Activated CD8-positive, alpha-beta memory T cell treated with anti-CD3 and anti-CD28 coated beads for 1 hour (primary cell): ENCODE measurements at places on chromosomes 5 and 9.

GRCh38 chr5:81908771-81909170 lies 63.1 kb upstream of the ATG10 start:
- no peak for DNase-seq

- DNase-seq: no peak
These were observed 3.7 kb upstream of the ICE1 start for GRCh38 chr5:5418764-5419163.

DNA sequence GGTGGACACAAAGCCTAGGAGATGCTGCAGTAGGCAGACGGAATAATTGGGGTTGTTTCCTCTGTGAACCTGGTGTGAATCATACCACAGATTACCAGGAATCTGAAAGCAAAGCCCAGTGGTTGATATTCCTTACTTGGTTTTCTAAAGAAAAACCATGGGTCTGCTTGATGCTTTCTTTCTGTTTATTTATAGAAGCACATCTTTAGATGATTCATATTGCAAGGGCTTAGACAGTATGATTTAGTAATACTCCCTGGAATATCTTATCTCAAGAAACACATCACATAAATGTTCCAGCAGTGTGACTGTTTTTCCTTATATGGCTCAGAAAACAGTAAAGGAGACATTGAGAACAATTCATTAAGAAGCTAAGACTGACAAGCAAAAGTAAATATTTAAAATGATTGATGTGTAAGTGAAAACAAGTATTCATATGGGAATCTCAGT lies 623.3 kb downstream of the RAB3C start:
- no peak for DNase-seq

DNA sequence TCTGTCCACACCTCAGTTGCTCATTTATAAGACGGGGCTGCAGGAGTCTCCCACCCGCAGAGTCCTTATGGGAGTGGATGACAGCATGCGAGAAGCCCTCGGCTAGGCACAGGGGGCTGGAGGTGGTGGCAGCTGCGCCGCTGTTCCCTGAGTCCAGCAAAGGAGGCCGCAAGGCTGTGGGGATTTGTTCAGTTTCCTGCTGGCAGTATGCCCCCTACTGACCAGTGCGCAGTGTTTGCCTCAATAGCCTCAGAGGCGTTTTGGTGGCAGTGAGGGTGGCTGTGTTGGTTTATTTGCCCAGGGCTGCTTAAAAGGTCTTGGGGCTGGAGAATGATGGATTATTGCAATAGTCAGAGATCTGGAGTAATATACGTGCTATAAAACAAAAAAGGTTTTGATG lies 176.3 kb upstream of the OTULINL start:
- no peak for DNase-seq

DNA sequence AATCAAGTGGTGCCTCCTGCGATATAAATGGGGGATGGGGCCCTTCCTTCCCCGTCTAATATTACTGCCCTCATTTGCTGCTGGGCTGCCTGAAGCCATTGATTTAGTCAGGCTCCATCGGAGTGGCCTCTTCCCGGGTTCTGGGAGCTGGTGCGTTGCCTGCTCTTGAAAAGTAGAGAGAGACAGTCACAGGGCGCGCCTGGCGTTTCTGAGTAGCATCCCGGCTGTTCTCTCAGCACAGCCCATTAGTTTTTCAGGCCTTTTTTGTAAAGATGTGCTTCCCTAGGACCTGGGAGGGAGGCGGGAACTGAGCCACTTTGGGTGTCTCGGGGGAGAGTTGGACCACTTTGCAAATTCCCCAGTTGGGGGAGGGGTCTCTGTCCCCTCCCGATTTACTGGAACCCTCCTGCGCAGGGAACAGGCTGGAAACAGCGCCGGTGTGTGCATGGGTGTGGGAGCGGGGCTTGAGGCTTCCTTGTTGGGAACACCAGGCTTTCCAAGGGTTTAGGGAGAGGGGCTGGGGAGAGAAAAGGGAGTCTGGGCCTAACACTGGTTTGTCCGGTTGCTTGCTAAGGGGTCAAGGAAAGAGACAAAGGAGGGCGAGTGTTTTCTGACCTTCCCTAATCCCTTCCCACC lies 4.7 kb downstream of the PRDM6 start:
- DNase-seq: no peak

- DNase-seq: no peak
These were observed 49.1 kb upstream of the RNU6ATAC start for GRCh38 chr9:134213508-134213850.

DNA sequence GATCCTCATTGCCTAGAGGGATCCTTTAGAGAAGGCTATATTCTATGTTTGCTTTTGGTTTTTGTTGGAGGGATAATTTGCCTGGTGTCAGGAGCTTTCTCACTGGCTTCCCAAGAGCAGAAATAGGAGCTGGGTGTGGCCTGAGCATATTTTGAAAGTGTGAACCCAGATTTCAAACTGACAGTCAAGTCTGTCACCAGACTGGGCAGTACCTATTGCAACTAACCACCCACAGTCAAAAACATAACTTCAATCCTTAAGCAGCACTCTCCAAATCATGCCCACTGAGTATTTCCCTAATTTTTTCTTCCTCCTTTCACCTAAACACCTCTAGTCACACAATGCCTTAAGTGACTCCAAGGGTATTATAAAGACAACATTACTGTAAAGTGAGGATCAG lies 278.4 kb downstream of the EBF1 start:
- no peak for DNase-seq

GRCh38 chr9:130672466-130672865 lies 8.1 kb downstream of the PRDM12 start:
- no peak for DNase-seq

- no peak for DNase-seq
These were observed 5.3 kb downstream of the RAB14 start for GRCh38 chr9:121196389-121196788.

DNA sequence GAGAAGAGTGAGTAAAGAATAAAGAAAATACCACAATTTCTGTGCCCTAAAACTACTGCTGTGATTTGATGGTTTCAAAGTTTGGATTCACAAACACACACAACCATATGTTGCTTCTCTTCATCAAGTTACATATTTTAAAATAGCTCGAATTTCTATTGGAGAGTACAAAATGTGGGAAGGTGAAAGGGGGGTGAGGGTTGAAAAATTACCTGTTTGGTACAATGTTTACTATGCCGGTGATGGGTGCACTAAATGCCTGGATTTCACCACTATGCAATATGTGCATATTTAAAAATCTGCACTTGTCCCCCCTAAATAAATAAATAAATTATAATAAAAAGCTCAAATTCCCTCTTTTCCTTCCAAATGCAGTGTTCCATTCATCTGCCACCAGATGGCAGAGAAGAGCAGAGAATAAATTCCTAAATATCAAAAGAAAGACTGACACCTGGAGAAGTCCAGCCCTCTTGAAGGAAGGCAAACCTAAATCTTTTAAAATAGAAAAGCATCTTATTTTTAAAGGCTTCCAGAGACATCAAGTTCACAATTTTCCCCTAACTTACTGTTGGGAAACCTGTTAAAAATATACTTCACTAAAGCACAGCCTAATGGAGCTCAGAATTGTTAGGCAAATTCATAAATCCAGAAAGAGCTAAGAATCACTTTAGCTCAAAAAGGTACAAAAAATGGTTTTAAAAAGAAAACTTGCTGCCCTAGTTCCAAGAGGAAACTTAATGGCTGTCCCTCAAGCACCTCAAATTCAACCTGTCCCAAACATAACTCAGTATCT lies 24.8 kb upstream of the HNRNPA0 start:
- no peak for DNase-seq

- DNase-seq: no peak
These were observed 325.1 kb upstream of the PRR16 start for GRCh38 chr5:120139039-120139438.

DNA sequence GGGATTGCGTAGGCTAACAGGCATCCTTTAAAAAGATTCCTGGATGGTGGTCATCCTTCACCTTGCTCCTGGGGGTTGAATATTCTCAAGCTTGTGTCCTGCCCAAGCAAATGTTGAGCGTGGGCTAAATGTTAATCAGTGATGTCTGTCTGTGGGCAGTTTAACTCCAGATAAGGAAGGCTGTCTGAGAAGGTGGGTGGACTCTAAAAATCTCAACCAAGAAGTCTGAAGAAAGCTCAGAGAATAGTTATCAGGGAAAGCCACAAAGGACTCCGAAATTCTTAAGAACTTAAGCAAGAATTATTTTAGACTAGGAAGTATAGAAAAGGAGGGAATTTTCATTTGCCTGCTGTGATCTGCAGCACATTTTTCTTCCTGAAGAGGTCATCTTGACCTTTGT lies 77.9 kb upstream of the FSD1L start:
- DNase-seq: no peak

DNA sequence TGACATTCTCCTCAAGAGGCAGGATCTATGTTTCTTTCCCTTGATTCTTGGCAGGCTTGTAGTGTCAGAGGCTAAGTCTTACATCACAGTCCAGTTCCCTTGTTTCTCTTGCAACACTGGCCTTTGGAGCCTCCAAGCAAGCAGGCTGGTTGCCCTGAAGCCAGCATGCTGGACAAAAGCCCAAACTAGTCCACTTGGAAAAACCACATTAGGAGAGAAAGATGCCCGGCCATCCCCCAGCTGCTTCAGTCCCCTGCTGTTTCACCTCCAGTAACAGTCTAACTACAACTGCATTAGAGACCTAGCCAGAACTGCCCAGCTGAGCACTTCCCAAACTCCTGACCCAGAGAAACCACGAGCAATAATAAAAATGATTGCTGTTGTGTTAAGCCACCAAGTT lies 87.6 kb downstream of the ADAMTS6 start:
- no peak for DNase-seq

GRCh38 chr9:127796852-127797370 lies 5.8 kb upstream of the FPGS start:
- no peak for DNase-seq

DNA sequence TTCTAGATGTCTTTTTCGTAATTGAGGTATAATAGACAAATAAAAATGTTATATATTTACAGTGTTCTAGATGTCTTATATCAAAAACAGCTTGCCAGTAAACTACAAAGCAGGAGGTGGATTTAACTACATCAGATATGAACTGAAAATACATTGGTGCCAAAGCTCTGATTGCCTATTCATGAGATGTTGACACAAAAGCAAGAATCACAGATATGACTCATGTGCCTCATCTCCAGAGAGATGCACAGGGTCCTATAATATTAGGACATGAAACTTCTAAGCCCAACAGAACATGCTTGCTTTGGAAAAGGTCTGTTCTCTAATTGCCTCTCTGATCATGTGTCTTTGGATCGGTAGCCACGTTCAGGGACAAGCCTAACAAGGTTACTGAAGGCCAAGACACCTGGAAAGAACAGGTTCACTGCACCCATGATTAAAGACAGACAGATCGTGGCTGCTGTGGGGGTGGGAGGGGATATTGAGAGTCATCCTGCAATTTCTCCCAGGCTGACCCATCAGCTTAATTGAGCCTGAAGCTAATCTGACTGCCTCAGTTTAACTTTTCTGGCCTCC lies 16.8 kb downstream of the ABCA1 start:
- no peak for DNase-seq

- no peak for DNase-seq
These were observed 154.4 kb downstream of the MAN2A1 start for GRCh38 chr5:109844148-109844547.

DNA sequence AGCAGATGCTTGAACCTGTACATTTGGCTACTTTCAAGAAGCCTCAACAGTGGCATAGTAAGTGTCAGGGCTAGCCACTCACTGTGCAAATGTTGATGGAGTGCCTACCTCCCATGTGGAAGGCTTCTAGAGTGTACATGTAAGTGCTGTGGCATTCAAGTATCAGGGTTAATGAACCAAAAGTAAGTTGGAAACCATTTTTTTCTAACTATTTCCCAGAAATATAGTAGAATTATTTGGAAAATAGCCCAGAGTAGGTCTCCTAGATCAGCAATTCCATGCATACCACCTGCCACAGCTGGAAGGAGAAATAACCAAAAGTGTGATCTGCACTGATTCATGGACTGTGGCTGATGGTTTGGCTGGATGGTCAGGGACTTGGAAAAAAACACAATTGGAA lies 53.3 kb downstream of the FOXD1 start:
- DNase-seq: no peak

- no peak for DNase-seq
These were observed 8.3 kb downstream of the C9orf152 start for GRCh38 chr9:110199643-110200042.

DNA sequence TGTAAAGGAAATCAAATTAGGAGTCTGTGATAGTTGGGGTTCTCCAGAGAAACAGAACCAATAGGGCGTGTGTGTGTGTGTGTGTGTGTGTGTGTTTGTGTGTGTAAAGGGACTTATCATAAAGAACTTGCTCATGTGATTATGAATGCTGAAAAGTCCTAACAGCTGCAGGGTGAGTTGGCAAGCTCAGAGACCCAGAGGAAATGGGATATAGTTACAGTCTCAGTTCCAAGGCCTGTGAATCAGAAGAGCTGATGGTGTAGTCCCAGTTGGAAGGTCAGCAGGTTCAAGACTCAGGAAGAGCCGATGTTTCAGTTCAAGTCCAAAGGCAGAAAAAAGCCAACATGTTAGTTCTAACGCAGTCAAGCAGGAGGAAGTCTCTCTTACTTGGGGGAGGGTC lies 214.2 kb downstream of the ELAVL2 start:
- no peak for DNase-seq

GRCh38 chr5:96049398-96050272 lies 88.0 kb upstream of the ELL2 start:
- no peak for DNase-seq

DNA sequence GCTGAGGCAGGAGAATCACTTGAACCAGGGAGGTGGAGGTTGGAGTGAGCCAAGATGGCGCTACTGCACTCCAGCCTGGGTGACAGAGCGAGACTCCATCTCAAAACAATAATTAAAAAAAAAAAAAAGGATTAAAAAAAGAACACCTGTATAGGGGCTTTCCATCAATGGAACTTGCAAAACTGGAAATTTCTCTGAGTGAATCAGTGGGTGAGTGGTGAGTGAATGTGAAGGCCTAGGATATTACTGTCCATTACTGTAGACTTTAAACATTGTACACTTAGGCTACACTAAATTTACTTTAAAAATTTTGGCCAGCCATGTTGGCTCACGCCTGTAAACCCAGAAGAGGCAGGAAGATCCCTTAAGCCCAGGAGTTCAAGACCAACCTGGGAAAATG lies 5.7 kb upstream of the RARS1 start:
- no peak for DNase-seq

- no peak for DNase-seq
These were observed 12.5 kb downstream of the STC2 start for GRCh38 chr5:173315495-173316338.

DNA sequence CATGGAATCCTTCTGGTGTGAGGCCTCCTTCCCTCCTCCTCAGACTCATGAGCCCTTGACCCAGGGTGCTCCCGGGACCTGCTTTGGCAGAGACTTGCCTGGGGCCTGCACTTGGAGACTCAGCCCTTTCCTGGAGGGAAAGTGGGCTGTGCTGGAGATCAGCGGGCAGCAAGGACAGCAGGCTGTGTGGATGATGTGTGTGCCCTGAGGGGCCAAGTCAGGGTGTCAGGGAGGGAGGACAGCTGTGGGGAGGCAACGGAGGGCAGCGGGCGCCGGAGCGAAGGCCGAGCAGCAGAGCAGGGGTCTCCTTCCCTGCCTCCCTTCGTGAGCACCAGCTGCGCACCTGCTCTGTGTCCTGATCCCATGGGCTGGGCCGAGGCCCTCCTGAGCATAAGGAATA lies 6.1 kb upstream of the CSF2 start:
- no peak for DNase-seq
